PC-9 (cell line): ENCODE measurements at places on chromosomes 12 and 14.

DNA sequence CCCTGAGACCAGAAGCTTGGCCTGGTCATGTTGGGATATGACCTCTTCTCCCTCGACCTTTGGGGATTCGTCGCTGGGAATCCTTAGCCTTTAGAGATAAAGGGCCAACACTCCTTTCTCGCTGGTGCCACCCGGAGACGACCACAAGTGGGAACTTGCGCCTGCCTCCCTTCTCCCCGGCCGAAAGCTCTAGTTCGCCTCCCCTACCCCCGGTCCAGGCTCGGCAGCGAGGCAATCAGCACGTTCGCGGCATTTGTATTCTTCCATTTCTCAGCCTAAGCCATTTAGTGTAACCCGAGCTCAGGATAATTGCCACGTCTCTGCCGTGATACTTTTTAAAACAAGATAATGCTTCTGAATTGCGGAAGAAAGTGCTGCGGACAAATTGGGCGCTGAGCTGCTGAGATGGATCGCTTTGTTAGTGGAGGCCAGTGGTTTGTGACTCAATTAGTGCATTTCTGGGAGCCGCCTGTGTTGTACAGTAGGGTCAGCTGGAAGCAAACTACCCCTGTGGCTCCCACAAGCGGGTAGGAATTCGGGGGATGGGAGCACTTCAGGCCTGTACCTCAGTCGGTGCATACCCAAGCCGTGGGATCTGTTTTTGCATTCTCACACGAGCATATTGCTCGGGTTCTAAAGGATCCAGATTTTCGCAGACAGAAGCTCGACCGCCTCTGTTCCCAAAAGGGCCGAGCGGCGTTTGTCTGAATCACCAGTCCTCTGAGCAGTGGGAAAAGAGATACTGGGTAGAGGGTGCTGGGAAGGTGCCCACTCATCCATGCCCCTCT lies 6.8 kb upstream of the SIX1 start:
- no peak for DNase-seq
- no peaks in the 10 kb centered on the region for H3K27me3 ChIP-seq
- 0 out of 2 replicates have a peak, but pooled peaks cover 6% of the 10 kb centered on the region for H3K4me1 ChIP-seq
- no peak overlapping the region for H3K4me3 ChIP-seq
- no peaks in the 10 kb centered on the region for H3K36me3 ChIP-seq

GRCh38 chr14:89422952-89423345 lies 5.9 kb upstream of the FOXN3 start:
- H3K27ac ChIP-seq = no peak overlapping the region
- DNase-seq = no peak
- 0 out of 2 replicates have a peak, but pooled peaks cover 4% of the 10 kb centered on the region for H3K27me3 ChIP-seq

GRCh38 chr14:47509957-47510356 lies 165.4 kb downstream of the MDGA2 start:
- no peak overlapping the region for H3K27ac ChIP-seq
- H3K4me1 ChIP-seq = no peaks in the 10 kb centered on the region
- no peaks in the 10 kb centered on the region for H3K27me3 ChIP-seq

DNA sequence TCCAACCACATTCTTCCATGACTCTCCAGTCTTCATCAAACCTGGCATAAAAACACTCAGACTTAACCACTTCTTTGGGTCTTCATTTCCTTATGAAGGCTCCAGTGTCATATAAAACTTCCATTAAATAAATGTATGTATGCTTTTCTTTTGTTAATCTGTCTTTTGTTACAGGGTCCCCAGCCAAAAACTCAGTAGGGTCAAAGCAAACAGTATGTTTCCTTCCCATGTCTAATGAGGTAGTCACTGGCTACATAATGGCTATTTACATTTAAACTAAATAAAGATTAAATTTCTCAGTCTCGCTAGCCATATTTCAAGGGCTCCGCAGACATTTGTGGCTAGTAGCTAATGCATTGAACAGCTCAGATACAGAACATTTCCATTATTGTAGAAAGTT lies 40.1 kb upstream of the STAB2 start:
- H3K4me1 ChIP-seq = no peaks in the 10 kb centered on the region
- no peak overlapping the region for H3K27ac ChIP-seq
- no peaks in the 10 kb centered on the region for H3K36me3 ChIP-seq
- H3K4me3 ChIP-seq = no peak overlapping the region
- peaks cover 24% of the 10 kb centered on the region for H3K27me3 ChIP-seq
- no peak for DNase-seq

- no peaks in the 10 kb centered on the region for H3K4me1 ChIP-seq
- H3K36me3 ChIP-seq = no peaks in the 10 kb centered on the region
- no peak overlapping the region for H3K4me3 ChIP-seq
- no peak overlapping the region for H3K27ac ChIP-seq
Observed at GRCh38 chr14:85523624-85524023, 6.3 kb upstream of the FLRT2 start.

DNA sequence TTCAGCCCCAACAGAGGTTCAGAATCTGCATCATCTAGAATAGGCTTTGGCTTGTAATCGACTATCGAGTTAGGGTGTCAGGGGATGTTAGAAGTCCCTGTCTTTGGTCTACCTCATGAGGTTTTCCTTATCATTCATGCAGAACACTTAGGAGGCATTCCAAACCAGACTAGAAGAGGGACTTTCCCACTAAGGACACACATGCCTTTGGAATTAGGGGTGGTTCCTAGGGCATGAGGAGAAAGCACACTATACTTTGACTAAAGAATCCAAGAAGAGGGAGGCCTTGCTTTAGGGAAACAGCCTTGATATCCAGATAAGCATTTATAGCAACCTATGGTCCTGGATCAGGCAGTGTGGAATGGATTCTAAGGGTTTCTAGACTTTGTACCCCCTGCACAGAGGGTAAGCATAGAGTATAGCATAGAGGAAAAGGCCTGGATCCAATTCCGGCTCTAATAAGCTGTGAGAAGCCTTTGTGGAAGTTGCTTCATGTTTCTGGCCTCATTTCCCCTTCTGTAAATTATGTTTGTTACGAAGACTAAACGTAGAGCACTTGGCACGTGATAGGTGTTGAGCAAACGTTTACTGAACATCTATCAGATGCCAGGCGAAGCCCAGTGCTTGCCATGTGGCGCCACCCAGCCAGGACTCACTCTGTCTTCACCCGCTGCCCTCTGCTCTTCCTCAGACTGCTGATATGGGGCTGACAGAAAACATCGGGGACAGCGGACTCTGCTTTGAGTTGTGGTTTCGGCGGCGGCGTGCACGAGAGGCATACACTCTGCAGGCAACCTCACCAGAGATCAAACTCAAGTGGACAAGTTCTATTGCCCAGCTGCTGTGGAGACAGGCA lies 13.2 kb downstream of the ZNF219 start:
- no peak overlapping the region for H3K4me3 ChIP-seq
- H3K4me1 ChIP-seq = no peaks in the 10 kb centered on the region
- no peak for DNase-seq
- no peak overlapping the region for H3K27ac ChIP-seq

DNA sequence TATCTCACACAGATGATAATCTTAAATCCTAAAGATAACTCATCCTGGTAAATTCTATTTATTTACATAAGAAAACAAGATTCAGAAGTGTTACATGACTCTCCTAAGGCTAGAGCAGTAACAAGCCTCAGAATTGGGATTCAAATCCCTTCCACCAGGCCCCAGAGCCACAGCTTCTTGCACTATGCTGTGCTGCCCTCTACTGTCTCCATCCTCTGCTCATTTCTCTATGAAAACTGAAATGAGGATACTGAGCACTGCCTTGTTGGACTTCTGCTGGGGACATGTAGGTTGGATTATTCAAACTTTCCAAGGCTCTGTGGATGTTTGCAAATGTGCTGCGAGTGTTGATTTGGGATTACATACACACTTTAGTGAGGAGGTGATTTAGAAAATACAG lies 23.5 kb upstream of the C12orf50 start:
- no peaks in the 10 kb centered on the region for H3K4me1 ChIP-seq
- no peak overlapping the region for H3K27ac ChIP-seq
- H3K4me3 ChIP-seq = no peak overlapping the region
- no peak for DNase-seq
- no peaks in the 10 kb centered on the region for H3K27me3 ChIP-seq

- no peak for DNase-seq
- no peaks in the 10 kb centered on the region for H3K4me1 ChIP-seq
- no peaks in the 10 kb centered on the region for H3K27me3 ChIP-seq
- H3K4me3 ChIP-seq = no peak overlapping the region
- H3K27ac ChIP-seq = no peak overlapping the region
- H3K36me3 ChIP-seq = no peaks in the 10 kb centered on the region
Observed at GRCh38 chr12:25130741-25131188, 64.2 kb downstream of the DNAI7 start.

- H3K36me3 ChIP-seq = no peaks in the 10 kb centered on the region
- no peaks in the 10 kb centered on the region for H3K4me1 ChIP-seq
- DNase-seq = no peak
- no peak overlapping the region for H3K4me3 ChIP-seq
Observed at GRCh38 chr12:131471946-131472732, 238.8 kb upstream of the SFSWAP start.

DNA sequence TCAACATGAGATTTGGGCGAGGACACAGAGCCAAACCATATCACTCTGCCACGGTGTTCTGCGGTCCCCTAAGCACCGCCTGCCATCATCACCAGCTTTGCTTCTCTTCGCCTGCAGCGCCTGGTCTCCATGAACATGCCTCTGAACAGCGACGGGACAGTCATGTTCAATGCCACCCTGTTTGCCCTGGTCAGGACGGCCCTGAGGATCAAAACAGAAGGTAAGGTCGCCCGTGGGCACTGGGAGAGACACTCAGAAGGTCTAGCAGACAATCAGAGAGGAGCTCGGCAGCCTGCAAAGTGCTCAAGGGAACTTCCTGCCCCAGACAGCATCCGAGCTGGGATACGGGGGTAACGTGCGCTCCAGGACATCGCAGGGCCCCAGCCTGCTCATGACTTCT lies 126.0 kb upstream of the FKBP4 start:
- no peak for DNase-seq
- no peaks in the 10 kb centered on the region for H3K4me1 ChIP-seq
- no peaks in the 10 kb centered on the region for H3K36me3 ChIP-seq
- H3K27me3 ChIP-seq = peaks cover 99% of the 10 kb centered on the region

DNA sequence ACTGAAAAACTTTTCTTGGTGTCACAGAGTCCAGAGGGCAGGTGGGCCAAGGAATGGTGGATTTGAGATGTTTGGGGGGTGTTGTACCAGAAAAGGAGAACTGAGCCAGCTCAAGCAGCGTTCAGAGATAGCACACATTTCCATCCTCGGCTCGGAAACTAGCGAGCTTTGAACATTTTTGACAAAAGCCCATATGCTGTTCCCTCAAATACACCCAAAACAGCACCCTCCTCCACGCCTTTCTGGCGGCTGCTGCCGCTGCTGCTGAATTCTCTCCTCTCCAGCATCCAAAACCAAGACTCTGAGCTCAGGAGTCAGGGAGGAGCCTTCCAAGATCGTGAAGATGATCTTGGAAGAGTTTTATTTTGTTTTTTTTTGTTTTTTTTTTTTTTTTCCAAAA lies 961 bp downstream of the SRRM4 start:
- peaks cover 15% of the 10 kb centered on the region for H3K27me3 ChIP-seq
- no peak overlapping the region for H3K4me3 ChIP-seq
- no peaks in the 10 kb centered on the region for H3K36me3 ChIP-seq
- H3K4me1 ChIP-seq = no peaks in the 10 kb centered on the region
- H3K27ac ChIP-seq = no peak overlapping the region
- DNase-seq = no peak

DNA sequence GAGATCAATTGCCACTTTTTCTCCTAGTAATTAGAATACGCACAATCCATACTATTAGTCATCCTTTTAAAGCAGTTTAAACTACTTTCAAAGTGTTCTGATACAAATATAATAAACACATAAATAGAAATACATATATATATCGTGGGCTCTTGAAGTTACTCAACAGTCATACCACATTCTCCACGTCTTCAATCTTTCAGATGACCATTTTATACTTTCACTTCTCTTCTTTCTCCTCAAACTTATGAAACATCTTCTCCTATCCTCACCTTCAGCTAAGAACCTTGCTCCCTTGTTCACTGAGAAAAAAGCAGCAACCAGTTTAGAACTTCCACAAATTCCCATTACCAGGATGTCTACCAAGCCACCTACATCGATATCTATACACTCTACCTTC lies 19.2 kb downstream of the CEP290 start:
- H3K4me3 ChIP-seq = no peak overlapping the region
- no peaks in the 10 kb centered on the region for H3K4me1 ChIP-seq
- no peak for DNase-seq
- no peak overlapping the region for H3K27ac ChIP-seq
- H3K36me3 ChIP-seq = peaks cover 1% of the 10 kb centered on the region; the same call in 1 of the 2 replicates
- H3K27me3 ChIP-seq = no peaks in the 10 kb centered on the region

DNA sequence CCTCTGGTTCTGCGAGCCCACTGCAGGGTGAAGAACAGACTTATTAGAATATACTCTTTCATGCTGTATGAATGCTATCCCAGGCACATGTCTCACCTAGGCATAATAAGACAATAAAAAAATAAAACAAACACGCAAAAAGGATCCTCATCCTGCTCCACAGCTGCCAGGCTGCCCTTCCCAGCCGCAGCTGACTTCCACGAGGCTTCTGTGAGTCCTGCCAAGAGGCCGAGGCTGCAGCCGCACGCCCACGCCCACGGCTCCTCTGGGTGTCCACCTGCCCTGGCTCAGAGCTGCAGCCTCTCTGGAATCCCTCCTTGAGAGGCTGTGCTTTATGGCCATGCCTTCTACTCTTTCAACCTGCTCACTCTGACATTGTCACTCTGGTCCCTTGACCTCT lies 6.9 kb downstream of the SMIM41 start:
- H3K4me1 ChIP-seq = no peaks in the 10 kb centered on the region
- H3K36me3 ChIP-seq = no peaks in the 10 kb centered on the region
- no peak overlapping the region for H3K4me3 ChIP-seq

GRCh38 chr12:29589851-29590250 lies 92.4 kb upstream of the OVCH1 start:
- H3K4me1 ChIP-seq = no peaks in the 10 kb centered on the region
- H3K27ac ChIP-seq = no peak overlapping the region
- H3K4me3 ChIP-seq = no peak overlapping the region
- H3K36me3 ChIP-seq = no peaks in the 10 kb centered on the region
- DNase-seq = no peak
- no peaks in the 10 kb centered on the region for H3K27me3 ChIP-seq

- no peaks in the 10 kb centered on the region for H3K27me3 ChIP-seq
- no peak overlapping the region for H3K27ac ChIP-seq
- no peak for DNase-seq
- no peak overlapping the region for H3K4me3 ChIP-seq
- no peaks in the 10 kb centered on the region for H3K36me3 ChIP-seq
- no peaks in the 10 kb centered on the region for H3K4me1 ChIP-seq
Observed at GRCh38 chr12:78179346-78179745, 348.7 kb downstream of the NAV3 start.

DNA sequence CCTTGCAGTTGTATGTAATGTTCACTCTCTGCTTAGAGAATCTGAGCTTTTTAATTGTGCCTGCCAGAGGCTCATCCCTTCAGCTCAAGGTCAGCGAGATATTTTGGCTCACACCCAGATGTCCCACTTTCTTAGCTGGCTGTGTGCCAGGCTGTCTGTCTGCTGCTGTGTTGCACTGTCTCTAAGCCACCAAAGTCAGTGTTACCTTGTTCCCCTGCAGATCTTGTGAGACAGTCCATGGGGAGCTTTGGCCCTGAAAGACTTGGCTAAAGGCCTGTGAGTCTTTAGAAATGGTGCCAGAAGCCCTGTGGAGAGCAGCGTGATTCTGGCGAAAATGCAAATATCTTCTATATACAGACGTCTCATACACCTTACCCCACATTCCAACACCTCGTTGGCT lies 293.7 kb downstream of the TTC6 start:
- no peak for DNase-seq
- H3K36me3 ChIP-seq = no peaks in the 10 kb centered on the region
- H3K4me1 ChIP-seq = no peaks in the 10 kb centered on the region
- no peak overlapping the region for H3K4me3 ChIP-seq
- H3K27me3 ChIP-seq = no peaks in the 10 kb centered on the region
